Calu3 (cell line): ENCODE measurements at places on chromosomes 12 and 14. TPM values are rescaled to one million over a fixed set of nuclear protein-coding genes. Genes with fewer than 3 reads are reported as not detected.
A peak's percentile ranks its signal among the peaks of the same experiment; 100 is the strongest.

Gene CIDEB
- total RNA-seq = 0.17 TPM in 1 of 2 replicates, not detected in the other

Gene RIMKLB
- total RNA-seq = 29.3 and 36.3 TPM in 2 replicates

Gene SRRM4
- total RNA-seq = not detected in 2 replicates

Gene DPF3
- total RNA-seq = 6.9 and 9.6 TPM in 2 replicates

DNA sequence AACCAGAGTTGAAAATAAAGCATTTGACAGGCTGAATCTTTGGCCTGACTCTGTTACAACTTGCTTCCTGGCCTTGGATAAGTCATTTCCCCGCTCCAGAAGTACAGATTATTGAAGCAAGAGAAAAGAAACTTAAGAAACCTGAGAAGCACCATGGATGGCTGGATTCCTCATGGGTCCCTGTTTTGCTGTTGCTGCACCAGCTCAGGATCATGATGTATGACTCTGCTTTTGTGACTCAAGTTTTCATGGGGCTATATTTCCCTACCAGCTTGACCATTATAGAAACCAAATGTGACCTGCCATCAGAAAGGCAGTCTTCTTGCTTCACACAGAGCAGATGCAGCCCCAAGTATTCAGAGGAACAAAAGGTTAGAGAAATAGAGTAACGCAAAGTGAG lies 921.8 kb downstream of the BCL11B start:
- peaks cover 8% of the 10 kb centered on the region for H3K4me1 ChIP-seq
- H3K36me3 ChIP-seq = no peaks in the 10 kb centered on the region
- H3K27ac ChIP-seq = no peak overlapping the region

GRCh38 chr14:100307766-100308426 lies 1.7 kb upstream of the SLC25A29 start:
- peak overlapping the region; percentile 80 for H3K4me3 ChIP-seq
- no peak overlapping the region for H3K27ac ChIP-seq
- peaks cover 19% of the 10 kb centered on the region for H3K27me3 ChIP-seq
- DNase-seq = no peak
- peaks cover 37% of the 10 kb centered on the region for H3K36me3 ChIP-seq

DNA sequence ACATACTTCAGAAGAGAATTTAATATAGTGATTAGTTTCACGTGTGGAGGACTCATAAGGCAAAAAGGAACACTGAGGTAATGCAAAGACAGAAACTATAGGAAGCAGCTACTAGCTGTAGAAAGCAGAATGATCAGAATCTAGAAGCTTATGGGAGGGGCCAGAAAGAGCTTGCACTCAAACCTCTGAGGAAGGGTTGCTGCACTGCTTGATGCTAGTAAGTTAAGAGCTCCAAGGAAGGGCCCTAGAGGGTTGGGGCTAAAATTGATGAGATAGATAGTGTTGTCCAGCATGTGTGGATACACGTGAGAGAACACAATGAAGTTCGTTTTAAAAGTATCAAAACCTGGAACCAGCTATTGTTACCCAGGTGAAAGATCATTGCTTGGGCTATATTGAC lies 311.1 kb downstream of the SLC6A15 start:
- no peaks in the 10 kb centered on the region for H3K27me3 ChIP-seq
- no peak overlapping the region for H3K27ac ChIP-seq
- no peak for DNase-seq

GRCh38 chr12:130615861-130616345 lies 100.2 kb downstream of the RIMBP2 start:
- DNase-seq = no peak
- no peak overlapping the region for H3K4me3 ChIP-seq
- H3K36me3 ChIP-seq = no peaks in the 10 kb centered on the region
- no peak overlapping the region for H3K27ac ChIP-seq

- no peaks in the 10 kb centered on the region for H3K36me3 ChIP-seq
- H3K4me3 ChIP-seq = no peak overlapping the region
- no peaks in the 10 kb centered on the region for H3K4me1 ChIP-seq
- H3K27me3 ChIP-seq = no peaks in the 10 kb centered on the region
Observed at GRCh38 chr12:44972746-44973421, 78.0 kb downstream of the DBX2 start.

- peaks cover 9% of the 10 kb centered on the region for H3K36me3 ChIP-seq
- H3K4me3 ChIP-seq = no peak overlapping the region
- no peaks in the 10 kb centered on the region for H3K4me1 ChIP-seq
- no peak for DNase-seq
- peaks cover 48% of the 10 kb centered on the region for H3K27me3 ChIP-seq
Observed at GRCh38 chr14:72888192-72888591, 5.7 kb downstream of the DPF3 start.

- no peak for DNase-seq
- H3K36me3 ChIP-seq = no peaks in the 10 kb centered on the region
- no peaks in the 10 kb centered on the region for H3K27me3 ChIP-seq
- H3K4me3 ChIP-seq = no peak overlapping the region
- H3K4me1 ChIP-seq = peaks cover 30% of the 10 kb centered on the region
- H3K27ac ChIP-seq = no peak overlapping the region
Observed at GRCh38 chr12:39572551-39572950, 47.1 kb downstream of the ABCD2 start.

- no peak overlapping the region for H3K27ac ChIP-seq
- H3K4me3 ChIP-seq = no peak overlapping the region
- no peaks in the 10 kb centered on the region for H3K4me1 ChIP-seq
- peaks cover 51% of the 10 kb centered on the region for H3K27me3 ChIP-seq
Observed at GRCh38 chr14:104287301-104288009, 149.1 kb downstream of the KIF26A start.

DNA sequence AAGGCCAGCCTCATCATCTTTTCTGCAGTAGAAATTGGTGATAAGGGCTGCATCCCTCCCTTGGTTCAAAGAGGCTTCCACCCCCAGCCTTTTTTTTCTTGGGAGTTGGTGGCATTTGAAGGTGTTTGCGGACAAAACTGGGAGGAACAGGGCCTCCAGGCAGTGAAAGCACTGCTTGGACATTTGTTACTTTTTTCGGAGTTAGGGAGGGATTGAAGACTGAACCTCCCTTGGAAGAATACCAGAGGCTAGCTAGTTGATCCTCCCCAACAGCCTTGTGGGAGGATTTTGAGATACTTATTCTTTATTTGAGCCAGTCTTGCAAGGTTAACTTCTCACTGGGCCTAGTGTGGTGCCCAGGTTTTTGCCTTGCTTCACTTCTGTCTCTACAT lies 3.2 kb downstream of the PABPN1 start:
- no peak overlapping the region for H3K27ac ChIP-seq
- H3K4me3 ChIP-seq = no peak overlapping the region
- no peak for DNase-seq
- H3K27me3 ChIP-seq = no peaks in the 10 kb centered on the region
- peaks cover 20% of the 10 kb centered on the region for H3K4me1 ChIP-seq
- peaks cover 74% of the 10 kb centered on the region for H3K36me3 ChIP-seq

DNA sequence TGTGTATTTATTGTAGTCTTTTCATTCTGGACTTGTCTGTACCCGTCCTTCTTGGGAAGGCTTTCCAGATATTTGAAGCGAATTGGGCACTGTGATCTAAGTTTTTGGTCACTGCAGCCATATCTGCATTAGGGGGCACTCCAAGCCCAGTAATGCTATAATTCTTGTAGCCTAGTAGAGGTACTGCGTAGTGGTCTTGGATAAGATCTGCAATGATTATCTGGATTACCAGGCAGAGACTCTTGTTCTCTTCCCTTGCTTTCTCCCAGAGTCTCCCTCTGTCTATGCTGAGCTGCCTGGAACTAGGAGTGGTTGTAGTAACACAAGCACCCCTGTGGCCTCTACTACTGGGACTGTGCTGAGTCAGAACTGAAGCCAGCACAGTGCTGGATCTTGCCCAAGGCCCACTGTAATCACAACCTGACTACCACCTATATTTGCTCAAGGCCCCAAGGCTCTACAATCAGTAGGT lies 30.0 kb downstream of the SLC38A2 start:
- no peaks in the 10 kb centered on the region for H3K27me3 ChIP-seq
- H3K4me1 ChIP-seq = peaks cover 17% of the 10 kb centered on the region
- no peak overlapping the region for H3K4me3 ChIP-seq
- no peaks in the 10 kb centered on the region for H3K36me3 ChIP-seq

GRCh38 chr12:132444957-132445883 lies 44.7 kb upstream of the FBRSL1 start:
- peaks cover 18% of the 10 kb centered on the region for H3K4me1 ChIP-seq
- no peak for DNase-seq
- peak overlapping the region; percentile 100 for H3K27ac ChIP-seq
- H3K36me3 ChIP-seq = peaks cover 29% of the 10 kb centered on the region

DNA sequence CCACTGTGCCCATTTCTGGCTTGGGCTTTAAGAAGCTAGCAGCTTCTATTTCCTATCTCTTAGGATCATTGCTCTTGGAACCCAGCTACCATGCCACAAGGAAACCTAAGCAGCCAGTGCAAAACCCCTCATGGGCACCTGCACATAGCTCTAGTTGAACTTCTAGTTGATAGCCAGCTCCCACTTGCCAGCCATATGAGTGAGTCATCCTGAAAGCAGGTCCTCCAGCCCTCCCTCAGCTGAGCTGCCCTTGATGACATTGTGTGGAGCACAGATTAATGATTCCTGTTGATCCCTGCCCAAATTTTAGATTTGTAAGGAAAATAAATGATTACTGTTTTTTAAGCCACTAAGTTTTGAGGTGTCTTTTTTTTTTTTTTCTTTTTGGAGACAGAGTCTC lies 234.2 kb upstream of the FBXO33 start:
- DNase-seq = no peak
- H3K4me3 ChIP-seq = no peak overlapping the region
- no peaks in the 10 kb centered on the region for H3K4me1 ChIP-seq

GRCh38 chr12:105920161-105920684 lies 218.5 kb downstream of the NUAK1 start:
- peaks cover 14% of the 10 kb centered on the region for H3K27me3 ChIP-seq
- no peak overlapping the region for H3K4me3 ChIP-seq
- no peaks in the 10 kb centered on the region for H3K4me1 ChIP-seq
- H3K27ac ChIP-seq = no peak overlapping the region
- H3K36me3 ChIP-seq = no peaks in the 10 kb centered on the region
- no peak for DNase-seq

DNA sequence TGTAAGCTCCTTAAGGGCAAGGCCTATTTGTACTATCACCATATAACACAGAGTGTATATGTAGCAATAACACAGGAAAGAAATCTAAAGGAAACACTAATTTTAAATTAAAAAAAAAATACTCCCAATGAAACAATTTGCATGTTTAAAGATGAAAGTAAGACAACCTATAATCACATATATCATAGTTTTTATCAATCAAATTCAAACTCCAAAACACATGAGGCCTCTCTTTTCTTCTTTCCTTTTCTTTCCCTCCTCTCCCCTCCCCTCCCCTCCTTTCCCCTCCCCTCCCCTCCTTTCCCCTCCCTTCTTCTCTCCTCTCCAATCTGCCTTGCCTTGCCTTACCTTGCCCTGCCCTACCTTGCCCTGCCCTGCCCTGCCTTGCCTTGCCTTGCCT lies 405.8 kb upstream of the RPL10L start:
- H3K36me3 ChIP-seq = no peaks in the 10 kb centered on the region
- H3K27ac ChIP-seq = no peak overlapping the region
- H3K4me1 ChIP-seq = no peaks in the 10 kb centered on the region

- no peak overlapping the region for H3K27ac ChIP-seq
- H3K4me1 ChIP-seq = peaks cover 17% of the 10 kb centered on the region
- H3K4me3 ChIP-seq = no peak overlapping the region
- DNase-seq = no peak
- no peaks in the 10 kb centered on the region for H3K36me3 ChIP-seq
Observed at GRCh38 chr12:4001841-4002240, 128.6 kb upstream of the PARP11 start.

DNA sequence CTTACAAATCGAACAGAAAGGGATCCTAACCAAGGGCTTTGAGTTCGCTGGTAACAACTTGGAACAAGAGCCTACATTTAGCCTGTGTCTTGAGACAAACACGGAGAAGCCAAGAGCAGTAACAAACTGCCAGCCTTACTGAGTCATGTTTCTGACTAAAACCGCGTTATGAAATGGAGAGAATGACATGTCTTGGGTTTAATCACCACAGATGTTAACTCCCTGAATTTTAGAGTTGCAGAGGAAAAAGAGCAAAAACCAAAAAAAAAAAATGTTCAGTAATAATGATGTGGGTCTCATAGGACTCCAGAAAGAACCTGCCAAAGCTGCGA lies 1.0 kb downstream of the BLTP3B start:
- DNase-seq = no peak
- H3K27me3 ChIP-seq = no peaks in the 10 kb centered on the region
- peak overlapping the region; percentile 51 for H3K27ac ChIP-seq
- peak overlapping the region; percentile 98 for H3K4me3 ChIP-seq
- peaks cover 23% of the 10 kb centered on the region for H3K36me3 ChIP-seq

- no peak for DNase-seq
- H3K36me3 ChIP-seq = peaks cover 6% of the 10 kb centered on the region
- H3K27me3 ChIP-seq = no peaks in the 10 kb centered on the region
- H3K4me3 ChIP-seq = no peak overlapping the region
Observed at GRCh38 chr14:99447739-99448138, 32.9 kb downstream of the SETD3 start.

GRCh38 chr12:107130830-107131611 lies 37.7 kb upstream of the CRY1 start:
- H3K36me3 ChIP-seq = no peaks in the 10 kb centered on the region
- no peak overlapping the region for H3K27ac ChIP-seq
- no peak overlapping the region for H3K4me3 ChIP-seq
- no peaks in the 10 kb centered on the region for H3K4me1 ChIP-seq
- no peak for DNase-seq
- peaks cover 27% of the 10 kb centered on the region for H3K27me3 ChIP-seq

DNA sequence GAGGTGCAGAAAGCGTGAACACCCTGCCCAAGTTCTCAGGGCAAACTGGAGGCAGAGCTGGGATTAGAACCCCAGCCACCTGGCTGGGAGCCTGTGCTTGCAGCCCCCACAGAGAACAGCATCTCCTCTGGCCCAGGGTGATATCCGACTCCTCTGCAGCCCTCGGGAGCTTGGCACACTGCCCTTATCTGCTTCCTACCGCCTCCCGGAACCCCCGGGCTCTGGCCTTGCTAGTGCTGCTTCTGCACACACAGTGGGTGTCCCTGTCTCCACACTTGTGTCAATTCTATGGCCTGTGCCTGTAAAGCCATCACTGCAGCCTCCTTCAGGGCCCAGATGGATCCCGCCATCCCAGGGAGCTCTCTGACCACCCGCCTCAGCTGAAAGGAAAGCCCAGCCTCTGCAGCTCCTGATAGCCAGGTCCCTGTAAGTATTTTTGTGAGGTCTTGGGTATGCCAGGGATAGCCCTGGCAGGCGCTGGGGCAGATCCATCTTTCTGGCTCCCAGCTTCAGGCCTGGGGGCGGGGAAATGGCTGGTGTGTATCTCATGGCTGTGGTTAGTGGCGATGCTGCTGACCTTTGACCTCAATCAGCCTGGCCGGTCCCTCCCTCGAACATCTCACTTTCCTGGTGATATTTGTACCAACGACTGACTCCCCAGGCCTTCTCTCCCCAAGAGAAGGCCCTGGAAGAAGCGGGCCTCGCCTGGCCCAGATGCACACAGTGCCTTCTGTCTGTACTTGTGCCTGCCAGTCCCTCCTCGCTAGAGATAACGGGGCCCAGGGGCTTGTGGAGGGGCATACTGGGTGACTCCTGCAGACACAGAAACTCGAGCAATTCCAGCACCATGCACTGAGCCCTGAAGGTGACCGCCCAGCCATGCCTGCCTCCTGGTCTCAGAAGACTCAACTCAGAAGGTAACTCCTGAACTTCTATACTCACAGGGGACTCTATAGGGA lies 183.8 kb downstream of the CALM1 start:
- no peak for DNase-seq
- no peak overlapping the region for H3K27ac ChIP-seq
